Urinary bladder (tissue), 4 donors: ENCODE measurements at places on chromosomes 6 and 20. TPM values are rescaled to one million over a fixed set of nuclear protein-coding genes. Genes with fewer than 3 reads are reported as not detected.

The ZNF512B gene
- 8.7 TPM for total RNA-seq

The TNFRSF6B gene
- 0.42 TPM for total RNA-seq

The HLA-DQA2 gene
- 0.95 TPM for total RNA-seq

The PET117 gene
- total RNA-seq, result 6.8 TPM

The TMEM200A gene
- 24.8 TPM for total RNA-seq

The ARMC2 gene
- 7.2 TPM for total RNA-seq

The KIF25 gene
- total RNA-seq, result not detected

The BIRC7 gene
- not detected for total RNA-seq

The DPPA5 gene
- not detected for total RNA-seq

The GPR6 gene
- not detected for total RNA-seq

The TTBK1 gene
- total RNA-seq, result 0.32 TPM

The ACTL10 gene
- total RNA-seq, result 0.95 TPM

The SLC17A2 gene
- total RNA-seq, result 0.11 TPM

The PRICKLE4 gene
- 3.1 TPM for total RNA-seq

The DEFB124 gene
- total RNA-seq, result not detected

The CDK5RAP1 gene
- 16.5 TPM for total RNA-seq

The MPIG6B gene
- total RNA-seq, result 0.32 TPM

The TRERF1 gene
- 12.1 TPM for total RNA-seq

The ADTRP gene
- 7.4 TPM for total RNA-seq

The LIN28B gene
- 0.37 TPM for total RNA-seq

The PACRG gene
- 5.6 TPM for total RNA-seq

The CAGE1 gene
- total RNA-seq, result not detected

The PNLDC1 gene
- total RNA-seq, result not detected

The EGFL8 gene
- total RNA-seq, result 17.6 TPM

The VSTM2L gene
- total RNA-seq, result 1.3 TPM

The ADGRG6 gene
- total RNA-seq, result 124 TPM

The PBOV1 gene
- not detected for total RNA-seq

The SRF gene
- total RNA-seq, result 19.2 TPM

The OR2J1 gene
- total RNA-seq, result not detected

The SLC29A1 gene
- total RNA-seq, result 16.3 TPM

The TSPO2 gene
- not detected for total RNA-seq
